ENCODE measurements at places on chromosomes 12 and 14.

DNA sequence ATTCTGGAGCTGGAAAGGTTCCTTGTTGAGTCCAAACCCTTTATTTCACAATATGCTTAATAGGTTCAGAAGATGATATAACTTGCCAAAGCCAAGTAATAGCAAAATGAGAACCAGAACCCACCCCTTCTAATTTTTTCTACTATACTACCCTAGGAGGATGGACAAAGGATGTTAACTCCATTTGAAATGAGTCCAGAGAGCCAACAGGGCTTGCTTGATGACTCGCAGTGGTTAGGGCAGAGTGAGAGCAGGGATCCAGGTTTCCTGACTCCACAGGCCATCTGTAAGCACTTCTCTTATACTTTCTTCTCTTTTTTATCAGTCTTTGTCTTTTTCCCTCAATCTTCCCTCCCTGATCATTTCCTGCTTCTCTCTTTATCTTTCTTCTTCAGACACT is 668.1 kb downstream of the MED13L start:
- no peak for DNase-seq

GRCh38 chr12:2551412-2551900 is 243.3 kb upstream of the FKBP4 start:
- DNase-seq, result no peak

DNA sequence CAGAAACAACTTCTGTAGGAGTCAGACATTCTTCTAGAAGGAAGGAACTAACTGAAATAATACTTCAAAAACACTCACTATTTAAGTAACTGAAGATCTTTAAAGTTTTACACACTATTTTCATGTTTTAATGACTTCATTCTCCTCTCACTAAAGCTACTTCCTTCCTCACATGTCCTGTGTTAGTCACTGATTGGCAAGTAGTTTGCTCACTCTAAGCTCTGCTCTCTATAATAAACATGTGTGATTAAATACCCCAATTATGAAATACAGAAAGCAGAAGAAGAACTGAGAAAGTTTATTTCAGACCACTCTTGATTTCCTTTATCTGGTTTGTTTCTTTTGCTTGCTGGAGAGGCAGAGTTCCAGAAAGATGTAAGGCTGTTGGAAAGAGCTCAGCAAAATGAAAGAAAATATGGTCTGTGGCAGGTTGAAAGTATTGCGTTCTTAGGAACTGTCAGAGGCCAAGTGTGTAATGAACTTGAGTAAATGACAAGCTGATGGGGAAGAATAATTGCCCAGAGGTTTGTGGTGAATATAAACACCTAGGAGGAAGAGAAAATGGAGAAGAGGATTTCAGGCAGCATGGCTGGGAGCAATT is 522.0 kb upstream of the SEL1L start:
- DNase-seq, result no peak

- no peak for DNase-seq
Measured at GRCh38 chr12:109458771-109459208, 18.3 kb downstream of the KCTD10 start.

DNA sequence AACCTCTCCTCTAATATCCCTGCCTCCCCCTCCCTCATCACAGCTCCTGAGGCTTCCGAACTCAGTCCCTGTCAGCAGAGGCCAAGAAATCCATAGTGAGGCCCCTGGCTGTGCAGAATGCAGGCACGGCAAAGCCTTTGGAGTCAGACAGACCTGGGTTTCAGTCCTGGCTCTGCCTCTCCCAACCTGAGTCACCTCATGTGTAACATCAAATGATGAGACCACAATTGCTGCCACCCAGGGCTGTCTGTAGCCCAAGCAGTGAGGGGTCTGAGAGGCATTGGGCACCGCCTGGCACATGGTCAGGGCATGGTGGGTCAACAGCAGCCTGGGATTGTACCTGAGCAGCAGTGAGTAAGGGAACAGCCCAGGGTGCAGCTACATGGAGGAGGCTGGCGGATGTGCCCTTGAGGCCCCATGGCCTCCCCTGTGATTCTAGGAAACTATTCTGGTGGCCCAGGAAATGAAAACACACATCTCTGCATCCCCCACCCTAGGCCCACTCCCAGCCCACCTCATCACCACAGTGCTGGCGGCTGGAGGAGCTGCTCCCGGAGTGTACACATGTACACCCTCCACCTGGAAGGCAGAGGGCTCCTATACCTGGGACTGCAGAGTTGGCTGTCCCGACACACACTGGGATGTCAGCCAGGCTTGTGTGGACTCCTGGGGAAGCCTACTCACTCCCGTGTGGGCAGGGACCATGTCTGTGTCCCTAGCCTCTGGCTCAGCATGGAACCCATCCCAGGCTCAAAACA is 7.7 kb downstream of the ANKRD33 start:
- DNase-seq, result no peak

DNA sequence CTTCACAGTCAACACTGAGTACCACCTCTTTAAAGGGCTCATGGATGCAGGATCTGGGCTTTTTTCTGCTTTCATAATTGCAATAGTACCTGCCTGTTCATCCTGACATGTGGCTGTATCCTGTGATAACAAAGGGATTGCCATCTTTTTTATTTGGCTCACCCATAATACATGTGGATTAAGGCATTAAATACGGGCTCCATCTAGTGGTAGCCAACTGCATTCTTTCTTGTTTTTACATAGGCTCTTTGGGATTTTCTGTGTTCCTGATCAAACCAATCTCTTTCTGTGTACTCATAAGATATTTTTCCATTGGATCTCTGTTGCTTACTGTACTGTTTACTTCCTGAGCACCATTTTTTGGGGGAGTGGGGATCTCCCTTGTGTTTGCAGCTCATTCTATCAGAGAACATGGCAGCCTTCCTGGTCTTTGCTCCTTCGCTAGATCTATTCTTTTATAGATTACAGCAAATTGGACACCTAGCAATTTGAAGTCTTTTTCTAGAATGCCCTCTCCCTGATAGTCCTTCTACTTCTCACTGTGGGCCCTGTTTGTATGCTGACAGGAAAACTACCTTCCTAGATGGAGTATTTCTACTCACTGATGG is 723.4 kb upstream of the MDGA2 start:
- DNase-seq, result no peak

DNA sequence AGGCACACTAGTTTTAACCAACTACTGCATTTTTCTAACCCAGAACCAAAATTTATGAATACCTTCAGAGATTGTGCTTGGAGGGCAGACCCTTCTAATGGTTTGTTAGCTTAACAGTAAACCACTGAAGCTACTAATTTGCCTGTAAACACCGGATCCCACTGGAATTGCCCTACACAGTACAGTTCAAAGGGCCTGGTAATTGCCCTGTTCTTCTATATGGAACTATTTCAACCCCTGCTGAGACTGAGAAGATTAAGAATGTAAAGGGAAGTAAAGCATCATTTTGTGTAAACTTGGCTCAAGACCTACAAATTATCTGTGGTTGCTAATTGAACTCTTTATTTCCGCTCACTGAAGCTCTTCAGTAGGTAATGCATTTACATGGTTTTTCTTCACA is 468.1 kb downstream of the NPAS3 start:
- no peak for DNase-seq

DNA sequence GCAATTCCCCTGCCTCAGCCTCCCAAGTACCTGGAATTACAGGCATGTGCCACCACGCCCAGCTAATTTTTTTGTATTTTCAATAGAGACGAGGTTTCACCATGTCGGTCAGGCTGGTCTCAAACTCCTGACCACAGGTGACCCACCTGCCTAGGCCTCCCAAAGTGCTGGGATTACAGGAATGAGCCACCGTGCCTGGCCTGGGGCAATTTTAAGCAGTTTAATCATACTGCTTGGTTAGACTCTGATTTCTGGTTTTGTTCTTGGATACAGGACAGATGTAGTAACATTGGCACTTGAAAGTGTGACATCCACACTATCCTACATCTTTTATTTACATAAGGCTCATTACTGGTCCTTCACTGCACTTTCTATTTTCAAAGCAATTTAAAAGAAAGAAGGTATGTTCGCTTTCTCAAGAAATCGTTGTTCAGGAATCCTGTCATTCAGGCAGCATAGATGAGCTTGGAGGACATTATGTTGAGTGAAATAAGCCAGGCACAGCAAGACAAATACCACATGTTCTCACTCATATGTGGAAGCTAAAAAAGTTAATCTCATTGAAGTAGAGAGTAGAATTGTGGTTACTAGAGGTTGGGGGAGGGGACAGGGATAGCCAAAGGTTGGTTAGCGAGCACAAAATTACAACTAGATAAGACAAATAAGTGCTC is 4.0 kb upstream of the NUAK1 start:
- DNase-seq, result no peak

All from mesothelial cell of epicardium (in vitro differentiated cells).